CD4-positive, alpha-beta T cell treated with Interleukin-6 at 100 ng/mL for 8 hours (primary cell): ENCODE measurements at places on chromosomes 3 and 15.

GRCh38 chr3:60160111-60160821 lies 1091.0 kb downstream of the FHIT start:
- no peak for DNase-seq

DNA sequence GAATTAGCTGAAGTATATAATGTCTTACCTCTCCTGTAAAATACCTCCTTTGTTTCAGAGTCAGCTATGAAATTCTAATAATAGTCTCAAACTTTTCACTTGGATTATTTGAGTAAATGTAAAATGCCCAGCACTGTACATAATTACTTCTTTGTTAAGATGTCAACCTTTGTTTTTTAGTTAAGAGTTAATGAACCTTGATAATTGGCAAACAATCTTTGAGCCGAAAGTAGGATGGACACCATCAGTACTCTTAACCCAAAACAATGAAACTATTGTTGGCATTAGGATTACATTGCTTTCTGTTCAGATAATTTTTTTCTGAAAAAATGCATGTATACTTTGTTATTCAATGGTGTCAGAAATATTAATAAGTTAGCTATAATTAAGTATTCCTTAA lies 3.0 kb upstream of the NECTIN3 start:
- no peak for DNase-seq

DNA sequence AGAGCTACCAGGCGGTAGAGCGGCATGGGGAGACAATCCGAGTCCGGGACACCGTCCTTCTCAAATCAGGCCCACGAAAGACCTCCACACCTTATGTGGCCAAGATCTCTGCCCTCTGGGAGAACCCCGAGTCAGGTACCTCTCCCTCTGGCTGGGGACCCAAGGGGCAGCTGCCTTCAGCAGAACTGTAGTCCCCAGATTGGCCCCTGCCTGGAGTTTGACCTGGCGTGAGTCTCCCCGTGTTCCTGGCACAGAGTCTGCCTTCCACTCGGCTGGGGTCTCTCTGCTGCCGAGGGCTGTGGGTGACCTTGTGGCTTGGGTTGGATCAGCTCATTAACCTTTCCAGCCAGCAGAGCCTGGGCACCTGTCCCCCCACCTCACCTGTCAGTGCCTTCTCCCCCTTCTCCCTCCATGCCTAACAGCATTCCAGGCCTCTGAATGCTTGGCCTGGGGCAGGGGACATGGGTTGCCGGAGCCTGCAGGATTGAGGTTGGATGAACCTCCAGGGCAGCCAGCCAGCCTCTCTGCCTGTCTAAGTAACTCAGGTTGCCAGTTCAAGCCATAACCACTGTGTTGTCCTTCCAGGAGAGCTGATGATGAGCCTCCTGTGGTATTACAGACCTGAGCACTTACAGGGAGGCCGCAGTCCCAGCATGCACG lies 6.8 kb upstream of the CHST14 start:
- DNase-seq, result no peak

- no peak for DNase-seq
Measured at GRCh38 chr3:17749705-17750293, 7.4 kb upstream of the TBC1D5 start.

GRCh38 chr3:177948716-177949425 lies 587.4 kb upstream of the KCNMB2 start:
- no peak for DNase-seq

DNA sequence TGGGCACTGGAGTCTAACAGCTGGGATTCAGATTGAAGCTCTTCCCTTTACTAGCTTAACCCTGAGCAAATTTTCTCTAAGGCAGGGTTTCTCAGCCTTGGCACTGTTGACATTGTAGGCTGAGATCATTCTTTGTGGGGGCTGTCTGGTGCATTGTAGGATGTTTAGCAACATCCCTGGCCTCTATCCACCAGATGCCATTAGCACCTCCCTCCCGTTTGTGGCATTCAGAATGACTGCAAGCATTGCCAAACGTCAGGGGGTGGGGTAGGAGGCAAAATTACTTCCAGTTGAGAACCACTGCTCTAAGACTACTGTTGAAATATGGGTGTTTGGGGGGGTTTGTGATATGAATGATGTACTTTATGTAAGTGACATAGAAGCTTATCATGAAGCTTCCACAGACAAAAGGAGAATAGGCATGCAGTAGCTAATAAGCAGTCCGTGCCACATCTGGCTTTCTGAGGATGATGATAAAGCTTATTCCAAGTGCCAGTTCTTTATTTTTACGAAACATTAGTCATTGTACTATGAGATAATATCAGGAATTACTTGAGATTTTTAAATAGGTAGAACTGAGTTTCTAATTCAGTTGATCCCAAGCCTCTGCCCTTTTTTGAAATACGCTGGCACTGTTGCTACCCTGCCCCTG lies 39.3 kb downstream of the NKIRAS1 start:
- no peak for DNase-seq

DNA sequence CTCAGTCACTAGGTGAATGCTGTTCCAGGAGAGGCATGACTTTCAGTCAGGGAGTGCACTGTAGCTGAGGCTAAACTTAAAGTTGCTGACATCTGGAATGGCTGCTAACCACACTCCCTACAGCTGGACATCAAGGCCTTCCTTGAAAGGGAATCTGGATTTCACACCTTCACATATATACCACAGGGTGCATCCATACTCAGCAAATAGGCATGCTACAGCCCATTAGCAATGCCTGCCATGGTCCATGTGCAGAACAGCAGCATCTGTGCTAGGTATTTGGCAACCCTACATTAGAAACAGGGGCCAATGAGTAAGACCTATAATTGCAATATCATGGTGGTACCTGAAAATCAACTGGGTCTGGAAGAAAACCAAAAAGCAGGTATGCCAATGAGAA lies 74.8 kb downstream of the SNTN start:
- no peak for DNase-seq

- DNase-seq, result no peak
Measured at GRCh38 chr3:98223907-98224672, 40.0 kb upstream of the OR5H6 start.

- DNase-seq, result no peak
Measured at GRCh38 chr3:41131224-41131623, 68.1 kb upstream of the CTNNB1 start.

DNA sequence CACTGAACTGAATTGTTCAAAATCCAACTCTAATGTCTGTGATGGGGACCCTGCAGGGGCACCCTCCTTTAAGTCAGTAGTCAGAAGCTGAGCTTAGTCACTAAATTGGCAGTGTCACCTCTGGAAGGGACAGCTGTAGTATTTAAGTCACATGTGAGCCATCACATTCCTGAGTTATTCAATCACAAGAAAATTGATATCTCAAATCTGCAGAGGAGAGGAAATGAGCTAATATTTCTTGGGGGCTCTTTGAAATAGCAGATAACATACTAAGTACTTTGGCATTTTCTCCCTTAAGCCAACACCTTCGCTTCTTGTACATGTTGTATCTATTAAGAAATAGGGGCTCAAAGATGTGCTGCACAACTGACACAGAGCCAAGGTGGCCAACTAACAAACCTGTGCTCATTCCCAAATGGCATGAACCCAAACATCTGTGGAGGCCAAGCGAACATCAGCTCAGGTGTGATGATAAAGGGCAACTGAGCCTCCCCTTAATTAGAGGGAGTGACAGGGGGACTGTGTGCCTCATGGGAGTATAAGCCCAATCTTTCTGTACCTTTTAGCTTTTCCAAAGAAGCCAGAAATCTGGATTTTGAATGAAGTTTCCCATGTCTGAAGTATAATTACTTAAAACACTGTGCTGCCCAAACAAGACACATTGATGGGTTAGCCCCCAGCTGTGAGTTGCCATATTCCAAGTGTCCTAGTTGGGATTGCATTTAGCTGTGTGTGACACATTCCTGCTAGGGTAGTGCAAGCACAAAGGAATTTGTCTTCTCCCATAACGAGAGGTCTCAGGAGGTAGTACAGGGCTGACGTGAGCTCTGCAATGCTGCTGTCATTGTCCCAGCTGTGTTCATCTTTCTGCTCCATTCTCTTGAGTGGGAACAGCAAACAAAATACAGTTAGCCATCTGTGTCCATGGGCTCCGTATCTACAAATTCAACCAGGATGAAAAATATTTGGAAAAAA lies 63.3 kb downstream of the ABHD5 start:
- DNase-seq, result no peak

GRCh38 chr3:120272286-120272685 lies 12.7 kb downstream of the GPR156 start:
- DNase-seq, result no peak

DNA sequence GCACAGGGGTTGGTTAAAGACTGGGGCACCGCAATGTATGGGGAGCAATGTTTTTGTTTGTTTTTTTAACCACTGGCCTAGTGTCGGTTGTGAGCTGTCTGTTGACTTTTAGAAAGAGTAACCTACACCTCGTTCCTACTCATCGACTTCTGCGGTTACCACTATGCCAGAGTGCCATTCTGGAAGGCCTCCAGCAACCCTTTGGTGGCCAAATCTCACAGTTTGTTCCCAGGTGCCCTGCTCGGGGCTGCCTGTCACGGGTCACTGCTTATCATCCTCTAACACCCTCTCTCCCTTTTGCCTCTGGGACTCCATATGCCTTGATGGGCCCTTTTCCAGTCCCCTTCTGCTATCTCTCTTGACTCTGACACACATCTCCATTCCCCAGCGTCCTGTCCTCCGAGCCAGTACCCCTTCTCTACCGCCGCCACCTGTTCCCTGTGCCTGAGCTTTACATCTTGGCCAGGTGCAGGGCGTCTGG lies 290.4 kb upstream of the C2CD4B start:
- no peak for DNase-seq

DNA sequence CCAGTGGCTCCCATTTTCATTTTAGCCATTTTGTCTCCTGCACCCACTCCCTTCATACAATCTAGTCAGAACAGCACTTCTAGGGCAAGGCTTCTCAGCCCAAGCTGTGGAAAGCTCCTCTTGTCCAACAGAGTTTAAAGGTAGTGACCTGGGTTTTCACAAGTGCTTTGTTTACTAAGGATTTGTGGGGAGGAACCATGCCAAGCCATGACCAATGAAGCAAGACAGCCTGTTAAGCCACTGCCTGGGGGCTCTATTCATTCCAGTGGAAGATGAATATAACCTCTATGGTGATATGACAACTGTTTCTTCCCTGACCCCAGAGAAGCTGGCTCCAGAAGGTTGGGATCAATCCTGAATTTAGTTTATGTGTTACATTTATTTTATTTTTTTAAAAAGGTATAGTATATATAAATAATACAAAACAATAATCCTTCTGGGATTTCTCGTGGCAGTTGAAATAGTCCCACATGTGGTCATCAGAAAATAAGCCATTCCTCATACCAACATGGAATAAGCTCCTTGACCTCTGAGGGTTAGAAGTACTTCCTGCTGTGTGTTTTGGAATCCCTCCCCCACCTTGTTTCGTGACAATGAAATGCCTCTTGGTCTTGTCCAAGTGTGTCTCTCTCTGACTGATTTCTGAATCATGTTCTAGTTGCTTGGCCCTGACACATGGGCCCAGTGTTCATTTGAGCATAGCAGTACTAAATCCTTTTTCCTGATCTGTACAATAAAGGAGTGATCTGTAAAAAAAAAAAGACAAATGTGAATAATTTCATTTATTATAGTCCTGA lies 13.3 kb upstream of the THUMPD3 start:
- no peak for DNase-seq

GRCh38 chr15:79661411-79661810 lies 229.3 kb downstream of the MINAR1 start:
- DNase-seq, result no peak
